ENCODE measurements at places on chromosomes 16 and 17.

DNA sequence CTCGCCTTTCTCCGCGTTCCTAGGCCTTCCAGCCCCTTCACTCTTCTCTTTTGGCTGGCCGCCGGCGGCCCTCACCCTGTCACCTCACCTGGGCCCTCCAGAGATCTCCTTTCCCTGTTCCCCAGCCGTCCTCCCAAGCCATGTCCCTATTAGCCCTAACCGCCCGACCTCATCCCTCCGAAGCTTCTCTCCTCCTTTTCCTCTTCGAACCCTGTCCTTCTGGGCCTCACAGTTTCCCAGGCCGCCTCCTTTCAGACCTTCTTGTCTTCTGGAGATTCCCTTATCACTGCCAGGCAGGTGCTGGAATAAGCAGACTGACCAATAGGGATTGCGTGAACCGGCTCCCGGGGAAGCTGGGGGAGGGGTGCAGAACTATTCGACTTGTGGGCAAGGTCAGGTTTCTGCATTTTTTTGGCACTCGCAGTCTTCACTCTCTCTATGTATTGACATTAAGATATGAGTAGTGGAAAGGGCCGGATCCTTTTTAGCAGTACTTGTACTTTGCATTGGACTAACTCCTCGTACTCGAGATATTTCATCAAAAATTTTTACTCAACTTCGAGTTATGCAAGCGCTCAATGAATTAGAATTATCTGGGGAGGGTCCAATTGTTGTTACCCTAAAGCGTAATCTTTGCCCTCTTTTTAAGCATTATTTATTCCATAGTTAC is 690 bp downstream of the RHOT1 start:
- peak; percentile 83 for DNase-seq

GRCh38 chr16:27447301-27447700 is 45.3 kb downstream of the IL21R start:
- peak; percentile 38 for DNase-seq

GRCh38 chr16:87918338-87918737 is 18.0 kb downstream of the CA5A start:
- no peak for DNase-seq

DNA sequence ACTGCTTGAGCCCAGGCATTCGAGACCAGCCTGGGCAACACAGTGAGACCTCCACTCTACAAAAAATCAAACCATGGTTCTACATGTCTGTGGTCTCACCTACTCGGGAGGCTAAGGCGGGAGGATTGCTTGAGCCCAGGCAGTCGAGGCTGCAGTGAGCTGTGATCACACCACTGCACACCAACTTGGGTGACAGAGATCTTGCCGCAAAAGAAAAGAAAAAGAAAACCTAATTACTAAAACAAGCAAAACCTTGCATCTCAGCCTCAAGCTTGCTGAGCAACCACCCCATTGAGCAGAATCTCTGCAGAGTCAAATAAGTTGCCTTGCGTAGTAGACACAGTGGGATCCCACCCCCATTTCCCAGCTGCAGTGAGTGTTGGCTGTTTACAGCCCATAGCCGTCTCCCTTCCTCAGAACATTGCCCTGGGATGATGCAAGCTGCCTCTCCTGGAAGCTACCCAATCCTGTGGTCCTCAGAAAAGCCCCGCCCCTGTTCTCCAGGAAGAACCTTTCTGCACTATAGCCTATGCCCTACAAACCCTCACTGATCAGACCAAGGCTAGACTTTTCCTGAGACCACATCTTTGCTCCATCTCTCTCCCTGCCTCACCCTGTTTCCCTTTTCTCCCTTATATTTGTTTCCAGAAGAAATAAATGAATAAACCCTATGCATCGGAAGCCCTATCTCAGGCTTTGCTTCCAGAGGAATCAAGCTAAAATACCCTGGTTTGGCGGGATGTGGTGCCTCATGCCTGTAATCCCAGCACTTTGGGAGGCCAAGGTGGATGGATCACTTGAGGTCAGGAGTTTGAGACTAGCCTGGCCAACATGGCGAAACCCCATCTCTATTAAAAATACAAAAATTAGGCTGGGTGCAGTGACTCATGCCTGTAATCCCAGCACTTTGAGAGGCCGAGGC is 16.7 kb upstream of the ERN2 start:
- DNase-seq, result no peak

GRCh38 chr17:13583996-13584700 is 17.6 kb downstream of the HS3ST3A1 start:
- DNase-seq, result no peak

GRCh38 chr16:74608944-74609343 is 2.0 kb upstream of the GLG1 start:
- no peak for DNase-seq

- DNase-seq, result no peak
Measured at GRCh38 chr17:60720763-60721531, 43.3 kb downstream of the BCAS3 start.

DNA sequence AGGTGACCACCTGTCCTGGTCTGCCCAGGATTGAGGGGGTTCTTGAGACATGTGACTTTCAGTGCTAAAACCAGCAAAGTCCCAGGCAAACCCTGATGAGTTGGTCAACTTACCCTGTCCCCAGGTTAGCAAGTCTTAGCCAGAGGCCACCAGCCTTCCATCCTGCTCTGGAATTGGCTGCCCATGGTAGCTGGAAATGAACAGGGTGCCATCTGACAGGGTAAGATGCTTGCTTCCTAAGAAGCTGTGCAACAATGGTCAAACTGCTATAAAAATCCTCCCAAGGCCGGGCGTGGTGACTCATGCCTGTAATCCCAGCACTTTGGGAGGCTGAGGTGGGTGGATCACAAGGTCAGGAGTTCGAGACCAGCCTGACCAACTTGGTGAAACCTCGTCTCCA is 22.8 kb upstream of the MTMR4 start:
- DNase-seq, result no peak

DNA sequence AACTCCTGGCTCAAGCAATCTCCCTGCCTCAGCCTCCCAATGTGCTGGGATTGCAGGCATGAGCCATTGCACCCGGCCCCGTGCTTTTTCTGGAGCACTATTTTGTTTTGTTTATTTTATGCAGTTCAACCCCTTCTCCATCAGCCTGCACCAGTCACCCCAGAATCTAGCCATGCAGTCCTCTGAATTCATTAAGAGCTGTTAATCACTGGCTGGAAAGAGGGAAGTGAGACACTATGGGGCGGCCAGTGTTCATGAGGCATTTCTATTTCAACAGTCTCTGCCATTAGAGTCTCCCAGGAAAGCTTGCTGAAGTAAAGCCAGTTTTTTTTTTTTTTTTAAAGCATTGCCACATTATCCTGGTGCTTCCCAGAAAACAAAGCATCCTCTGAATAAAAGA is 1.7 kb downstream of the VWA3A start:
- DNase-seq, result no peak

DNA sequence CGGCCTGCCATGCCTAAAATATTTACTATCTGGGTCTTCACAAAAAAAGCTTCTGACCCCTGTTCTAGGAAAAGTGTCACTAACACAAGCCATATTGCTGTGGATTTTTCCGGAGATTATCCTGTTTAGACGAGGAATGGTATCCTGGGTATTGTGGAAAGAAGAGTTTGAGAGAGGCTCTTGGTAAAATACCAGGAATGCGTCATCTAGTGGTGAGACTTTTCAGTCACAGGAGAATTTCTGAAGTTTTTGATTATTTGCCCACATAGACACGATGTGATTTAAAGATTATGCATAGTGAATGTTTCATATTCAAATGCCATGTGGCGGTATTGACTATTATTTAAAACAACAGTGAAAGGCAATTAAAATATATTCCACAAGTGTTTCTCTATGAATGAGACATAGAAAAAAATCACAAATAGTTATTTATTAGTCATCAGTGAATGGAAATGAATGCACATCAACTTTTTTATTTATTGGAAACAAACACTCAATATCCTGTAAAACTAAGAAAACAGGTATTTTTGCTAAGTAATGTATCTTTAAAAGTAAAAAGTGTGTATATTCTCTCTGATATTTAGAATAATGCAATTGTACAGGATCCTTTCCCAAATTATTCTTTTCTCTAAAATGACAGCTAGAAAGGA is 7.8 kb downstream of the KRT28 start:
- DNase-seq, result no peak

- peak; percentile 46 for DNase-seq
Measured at GRCh38 chr17:66805567-66805966, 29.4 kb upstream of the CACNG5 start.

DNA sequence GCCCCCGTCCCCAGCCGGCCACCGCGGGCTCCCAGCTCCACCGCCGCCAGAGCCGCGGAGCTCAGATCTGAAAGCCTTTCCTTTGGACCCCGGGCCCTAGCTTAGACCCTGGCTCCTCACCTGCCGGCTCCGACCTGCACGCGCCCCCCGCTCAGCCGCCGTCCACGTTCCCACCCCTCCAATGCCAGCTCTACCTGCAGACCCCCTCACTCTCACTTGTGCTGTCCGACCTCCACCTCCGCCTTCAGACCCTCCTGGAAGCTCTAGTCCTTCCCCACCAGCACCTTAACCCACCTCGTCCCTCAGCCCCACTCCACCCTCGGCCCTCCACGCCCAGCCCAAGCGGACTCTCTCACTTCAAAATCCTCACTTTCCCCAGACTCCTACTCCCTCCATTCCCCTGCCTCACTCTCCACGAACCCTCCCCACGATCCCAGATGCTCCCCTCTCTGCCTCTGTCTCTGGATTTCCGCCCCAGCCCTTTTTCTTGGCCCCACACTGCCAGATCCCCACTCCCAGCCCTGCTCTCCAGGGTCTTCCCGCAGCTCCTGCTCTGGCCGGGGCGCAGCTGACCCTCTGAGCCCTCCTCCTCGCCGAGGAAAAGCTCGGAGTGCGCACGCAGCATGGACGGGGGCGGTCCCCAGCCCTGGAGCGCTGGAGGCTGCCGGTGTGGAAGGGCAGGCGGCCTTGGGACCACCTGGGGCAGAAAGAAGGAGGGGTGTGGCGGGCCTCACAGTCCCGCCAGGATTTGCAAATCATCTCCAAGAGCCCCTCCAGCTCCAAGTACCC is at the start of gene TMEM114:
TSS of gene TMEM114 (minus strand) at position 612 of the 789 bp plus-strand sequence. CDS start 673 bp downstream, outside the sequence.
- DNase-seq, result no peak

DNA sequence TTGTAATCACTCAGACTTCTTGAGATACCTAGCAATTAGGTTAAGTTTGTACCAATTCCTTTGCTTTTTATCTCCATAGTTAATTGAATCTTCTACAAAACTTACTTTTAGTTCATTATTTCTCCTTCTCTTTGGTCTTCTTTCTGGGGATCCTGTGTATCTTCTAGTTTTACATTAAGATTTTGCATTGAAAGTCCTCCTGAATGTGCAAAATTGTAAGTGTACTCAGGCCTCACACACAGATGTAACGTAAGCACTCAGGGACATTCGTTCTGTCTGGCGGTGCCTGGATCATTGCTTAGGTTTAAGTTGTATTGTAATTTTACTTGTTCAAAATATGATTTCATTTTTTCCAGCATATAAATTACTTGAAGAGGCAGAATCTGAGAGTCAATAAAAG is 222.6 kb upstream of the CPHXL start:
- no peak for DNase-seq

GRCh38 chr16:997440-998051 is 16.0 kb downstream of the SOX8 start:
- DNase-seq, result no peak

DNA sequence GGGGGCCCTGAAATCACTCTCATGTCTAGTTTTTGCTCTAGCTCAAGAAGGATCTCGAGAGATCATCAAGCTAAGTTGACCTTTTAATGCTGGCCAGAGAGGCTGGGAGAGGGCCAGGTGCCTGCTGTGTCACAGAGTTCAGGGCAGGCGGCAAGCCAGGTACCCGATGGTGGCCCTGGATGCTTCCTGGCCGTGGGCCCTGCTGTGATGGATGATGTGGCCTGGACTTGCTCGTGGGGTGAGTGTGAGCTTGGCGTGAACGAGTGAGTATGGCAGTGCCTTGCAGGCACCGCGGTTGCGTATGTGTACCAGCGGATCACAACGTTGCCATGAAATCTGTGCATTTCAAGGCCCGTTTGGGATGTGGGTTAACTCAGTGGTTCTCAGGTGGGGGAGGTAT is 7.4 kb downstream of the IRF8 start:
- peak; percentile 74 for DNase-seq

- DNase-seq, result no peak
Measured at GRCh38 chr16:50002190-50002589, 22.8 kb upstream of the CNEP1R1 start.

GRCh38 chr16:77617996-77618395 is 104.3 kb upstream of the NUDT7 start:
- DNase-seq, result no peak

DNA sequence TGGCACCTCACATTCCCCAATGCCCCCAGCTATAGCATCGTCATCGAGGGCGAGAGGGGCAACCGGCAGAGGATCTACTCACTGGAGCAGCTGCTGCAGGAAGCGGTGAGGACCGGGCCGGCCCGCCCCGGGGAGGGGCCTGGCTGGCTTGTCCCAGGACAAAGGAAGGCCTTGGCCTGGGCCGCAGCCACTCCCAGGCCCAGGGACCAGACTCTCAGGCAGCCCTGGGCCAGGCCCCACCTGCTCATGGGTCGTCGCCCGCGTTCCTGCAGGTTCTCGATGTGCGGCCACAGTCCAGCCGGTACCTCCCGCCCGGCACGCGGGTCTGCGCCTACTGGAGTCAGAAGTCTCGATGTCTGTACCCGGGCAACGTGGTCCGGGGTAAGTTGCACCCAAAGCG is 53.4 kb downstream of the ACTG1 start:
- DNase-seq, result peak; percentile 87

GRCh38 chr16:81316176-81316496 is 1.4 kb downstream of the GAN start:
- no peak for DNase-seq

GRCh38 chr17:59470624-59471297 is 94.6 kb upstream of the DHX40 start:
- no peak for DNase-seq

- DNase-seq, result peak; percentile 62
Measured at GRCh38 chr17:17346428-17347233, 43.5 kb downstream of the NT5M start.

DNA sequence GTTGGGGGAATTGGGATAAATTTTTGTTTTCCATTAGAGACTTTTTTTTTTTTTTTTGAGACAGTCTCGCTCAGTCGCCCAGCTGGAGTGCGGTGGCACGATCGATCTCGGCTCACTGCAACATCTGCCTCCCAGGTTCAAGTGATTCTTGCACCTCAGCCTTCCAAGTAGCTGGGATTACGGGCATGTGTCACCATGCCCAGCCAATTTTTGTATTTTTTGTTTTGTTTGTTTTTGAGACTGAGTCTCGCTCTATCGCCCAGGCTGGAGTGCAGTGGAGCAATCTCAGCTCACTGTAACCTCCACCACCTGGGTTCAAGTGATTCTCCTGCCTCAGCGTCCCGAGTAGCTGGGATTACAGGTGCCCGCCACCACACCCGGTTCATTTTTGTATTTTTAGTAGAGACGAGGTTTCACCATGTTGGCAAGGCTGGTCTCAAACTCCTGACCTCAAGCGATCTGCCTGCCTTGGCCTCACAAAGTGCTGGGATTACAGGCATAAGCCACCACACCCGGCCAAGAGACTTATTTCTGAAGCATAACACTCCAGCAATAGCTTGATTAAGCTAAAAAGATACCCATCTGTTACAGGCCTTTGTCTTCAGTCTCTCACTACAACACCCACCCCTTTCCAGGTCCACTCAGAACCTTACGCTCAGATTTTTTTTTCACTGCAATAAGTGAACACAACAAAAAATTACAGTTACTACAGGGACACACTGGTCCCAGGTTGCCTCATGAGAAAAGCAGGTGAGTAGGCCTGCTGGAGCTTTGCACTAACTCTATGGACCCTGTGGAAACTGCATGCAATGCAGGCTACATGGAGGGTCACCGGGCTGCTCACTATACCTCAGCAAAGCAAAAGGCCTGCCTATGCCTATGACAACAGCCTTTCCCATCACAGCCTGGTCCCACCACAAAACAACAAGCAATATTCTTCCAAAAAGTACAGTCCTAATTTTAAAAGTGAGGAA is 34.6 kb downstream of the KANSL1 start:
- DNase-seq, result no peak

Measured in spleen (tissue), 13 donors.